ENCODE measurements at places on chromosomes 1 and 21.
A peak's percentile ranks its signal among the peaks of the same experiment; 100 is the strongest.

DNA sequence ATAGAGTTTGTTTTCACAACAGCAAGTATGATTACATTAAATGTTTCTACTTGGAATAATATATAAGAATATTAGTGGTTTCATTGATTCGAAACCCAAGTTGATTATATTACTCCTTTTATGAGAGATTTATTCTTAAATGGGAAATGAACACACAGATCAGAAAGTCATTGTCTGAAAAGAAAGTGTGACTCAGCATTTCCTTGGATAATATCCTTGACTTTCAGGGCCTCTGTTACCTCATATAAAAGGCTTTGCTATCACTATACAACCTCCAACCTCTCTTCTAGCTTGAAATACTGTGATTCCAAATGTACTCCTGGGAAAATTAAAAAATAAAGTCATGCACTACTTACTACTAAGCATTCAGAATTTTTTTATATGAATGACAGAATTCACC lies 295.3 kb upstream of the LYPLAL1 start:
- no peak for DNase-seq

DNA sequence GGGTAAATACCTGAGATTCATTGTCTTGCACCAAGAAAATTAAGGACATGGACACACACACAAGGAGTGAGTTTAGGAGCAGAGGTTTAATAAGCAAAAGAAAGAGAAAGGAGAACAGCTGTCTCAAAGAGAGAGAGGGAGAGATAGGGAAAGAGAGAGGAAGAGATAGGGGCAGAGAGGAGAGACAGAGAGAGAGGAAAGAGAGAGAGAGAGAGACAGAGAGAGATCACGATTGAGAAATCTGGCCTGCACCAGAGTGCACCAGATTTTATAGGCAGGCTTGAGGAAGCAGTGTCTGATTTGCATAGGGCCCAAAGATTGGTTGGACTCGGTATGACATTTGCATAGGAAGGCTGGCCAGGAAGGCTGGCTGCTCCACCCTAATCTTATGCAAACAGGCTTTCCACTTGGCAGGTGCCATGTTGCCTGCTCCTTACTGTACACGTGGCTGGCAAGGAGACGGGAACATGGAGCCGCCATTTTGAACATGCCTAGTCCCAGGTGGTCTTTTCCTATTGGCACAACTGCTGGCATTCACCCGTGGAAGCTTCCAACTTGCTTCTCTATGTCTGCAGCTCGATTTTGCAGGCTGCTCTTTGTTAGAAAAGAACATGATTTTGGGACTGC lies 419.9 kb downstream of the ZP4 start:
- no peak for DNase-seq

GRCh38 chr21:36835383-36835795 lies 131.1 kb downstream of the HLCS start:
- DNase-seq = no peak

DNA sequence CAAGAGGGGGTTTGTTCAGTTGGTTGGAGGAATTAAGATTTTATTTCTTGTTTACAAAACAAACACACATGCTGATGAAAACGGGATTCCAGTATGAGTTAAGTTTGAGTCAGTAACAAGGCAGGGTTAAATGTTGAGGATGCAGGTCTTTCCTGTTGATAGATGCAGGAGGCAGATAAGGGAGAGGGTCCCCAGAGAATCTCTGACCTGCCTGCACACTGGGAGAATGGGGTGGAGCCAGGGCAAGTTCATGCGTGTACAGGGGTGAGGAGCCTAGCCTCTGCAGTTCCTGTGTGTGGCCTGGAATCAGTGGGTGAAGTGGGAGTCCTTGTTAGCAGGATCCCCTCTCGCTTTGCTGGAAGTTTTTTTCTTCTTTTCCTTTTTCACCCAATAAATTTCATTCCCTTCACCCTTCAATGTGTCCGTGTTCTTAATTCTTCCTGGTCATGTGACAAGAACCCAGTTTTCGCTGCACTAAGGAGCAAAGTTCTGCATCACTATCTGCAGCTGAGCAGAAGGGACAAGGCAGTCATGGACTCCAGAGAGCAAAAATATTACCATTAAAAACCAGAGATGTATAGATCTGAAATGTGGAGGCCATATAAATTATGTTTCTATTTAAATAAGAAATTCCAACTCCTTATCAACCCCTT lies 69.9 kb upstream of the MARK1 start:
- DNase-seq = no peak

DNA sequence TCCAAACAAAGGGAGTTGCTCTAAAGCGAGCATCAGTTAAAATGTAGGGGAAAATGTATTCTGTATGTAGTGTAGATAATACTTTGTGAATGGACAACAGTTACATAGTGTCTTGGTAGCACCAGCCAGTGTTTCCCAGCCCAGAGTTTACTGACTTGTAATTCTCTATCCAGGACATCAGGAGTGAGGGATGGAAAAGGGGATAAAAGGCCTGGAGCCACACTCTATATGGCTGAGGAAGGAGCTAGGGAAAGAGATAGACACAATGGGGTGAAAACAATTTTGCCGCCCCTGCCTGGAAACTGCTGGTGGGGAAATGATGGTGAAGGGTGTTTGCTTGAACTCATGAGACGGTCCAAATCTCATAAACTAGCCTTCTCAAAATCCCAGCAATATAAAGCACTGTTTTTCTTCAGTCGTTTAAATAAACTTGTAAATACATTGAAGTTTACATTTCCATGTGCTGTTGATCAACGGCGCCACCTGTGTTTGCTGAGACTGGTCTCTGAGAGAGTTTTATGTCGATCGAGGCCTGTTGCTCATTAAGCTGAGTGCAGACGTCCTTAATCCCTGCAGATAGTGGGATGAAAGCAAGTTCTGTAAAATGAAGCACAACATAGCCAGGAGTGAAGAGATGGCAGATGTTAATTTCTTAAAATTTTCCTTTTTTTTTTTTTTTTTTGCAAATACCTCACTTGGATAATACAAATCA lies 27.9 kb upstream of the AGO1 start:
- no peak for DNase-seq

DNA sequence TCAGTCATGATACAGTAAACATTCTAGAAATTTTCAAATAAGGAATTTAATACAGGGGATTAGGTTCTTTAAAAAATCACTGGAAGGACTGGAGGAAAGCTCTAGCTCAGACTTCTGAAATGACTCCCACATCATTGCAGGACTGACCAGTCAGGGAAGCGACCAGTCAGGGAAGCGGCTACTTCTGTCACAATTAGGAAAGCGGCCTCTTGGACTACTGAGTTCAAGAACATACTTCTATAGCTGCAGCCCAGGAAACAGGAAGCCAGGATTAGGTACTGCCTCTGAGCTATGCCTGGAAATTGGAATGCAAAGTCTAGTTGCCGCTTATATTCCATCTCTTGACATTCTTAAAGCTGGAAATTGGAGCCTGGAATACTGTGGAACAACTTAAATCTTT lies 45.5 kb downstream of the USP25 start:
- DNase-seq = no peak

DNA sequence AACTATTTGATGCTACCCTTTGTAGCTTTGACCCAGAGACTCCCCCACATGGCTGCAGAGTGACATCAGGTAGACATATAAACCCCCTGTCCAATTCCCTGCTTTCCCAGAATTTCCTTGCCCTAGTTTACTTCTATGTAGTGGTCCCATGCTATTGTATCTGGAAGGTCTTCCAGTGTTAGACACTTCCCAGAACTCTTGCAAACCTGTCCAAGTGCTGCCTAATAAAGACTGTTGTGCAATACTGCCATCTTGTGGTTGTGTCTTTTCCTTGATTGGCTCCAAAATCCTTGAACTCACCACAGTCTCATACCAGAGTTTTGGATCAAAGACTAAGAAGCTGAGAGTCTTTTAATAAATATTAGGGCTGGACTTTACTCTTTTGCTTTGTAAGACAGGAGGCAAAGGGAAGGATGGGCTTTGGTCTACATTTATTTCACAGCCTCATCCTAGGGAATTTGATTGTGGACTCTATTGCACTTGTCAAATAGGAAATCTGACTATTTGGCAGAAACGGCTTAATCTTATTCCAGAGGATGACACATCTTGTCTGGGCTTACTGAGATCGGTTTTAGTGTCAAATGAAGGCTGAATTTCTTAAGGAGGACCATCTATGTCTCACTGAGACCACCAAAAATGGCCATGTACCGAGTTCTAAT lies 169.9 kb downstream of the LRRC7 start:
- peak; percentile 67 for DNase-seq

DNA sequence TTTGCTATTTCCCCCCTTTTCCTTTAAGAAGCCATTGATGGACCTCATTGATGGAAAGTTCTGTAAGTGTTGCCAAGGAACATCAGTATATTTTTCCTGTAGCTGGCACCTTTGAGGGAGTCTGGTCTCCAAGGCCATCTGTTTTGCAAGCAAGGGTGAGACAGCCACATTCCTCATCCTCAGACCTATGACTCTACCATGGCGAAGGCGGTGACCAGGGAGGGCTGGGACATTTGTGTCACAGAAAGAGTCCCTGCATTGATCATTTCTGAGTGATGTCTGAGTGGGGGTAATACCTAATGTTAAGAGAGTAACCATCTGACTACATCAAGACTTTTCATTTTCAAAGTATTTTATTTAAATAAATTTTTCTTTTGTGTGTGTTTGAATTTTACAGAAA lies 35.4 kb downstream of the KIAA0040 start:
- DNase-seq = no peak

DNA sequence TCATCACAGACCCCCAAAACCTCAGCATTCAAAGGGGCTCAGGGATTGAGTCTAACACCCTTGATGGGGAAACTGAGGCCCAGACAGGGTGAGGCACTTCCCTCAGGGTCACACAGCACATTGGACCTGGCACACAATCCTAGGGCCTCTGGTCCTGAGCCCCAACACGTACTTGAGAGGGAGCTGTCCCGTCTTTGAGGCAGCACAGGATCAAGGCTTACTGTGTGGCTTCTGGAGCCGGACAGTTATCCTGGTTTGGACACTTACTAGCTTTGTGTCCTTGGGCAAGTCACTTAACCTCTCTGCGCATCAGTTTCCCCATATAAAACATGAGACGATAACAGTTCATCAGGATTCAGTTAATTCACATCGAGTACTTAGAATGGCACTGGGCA lies 26.5 kb downstream of the RUNX3 start:
- DNase-seq = peak; percentile 8

DNA sequence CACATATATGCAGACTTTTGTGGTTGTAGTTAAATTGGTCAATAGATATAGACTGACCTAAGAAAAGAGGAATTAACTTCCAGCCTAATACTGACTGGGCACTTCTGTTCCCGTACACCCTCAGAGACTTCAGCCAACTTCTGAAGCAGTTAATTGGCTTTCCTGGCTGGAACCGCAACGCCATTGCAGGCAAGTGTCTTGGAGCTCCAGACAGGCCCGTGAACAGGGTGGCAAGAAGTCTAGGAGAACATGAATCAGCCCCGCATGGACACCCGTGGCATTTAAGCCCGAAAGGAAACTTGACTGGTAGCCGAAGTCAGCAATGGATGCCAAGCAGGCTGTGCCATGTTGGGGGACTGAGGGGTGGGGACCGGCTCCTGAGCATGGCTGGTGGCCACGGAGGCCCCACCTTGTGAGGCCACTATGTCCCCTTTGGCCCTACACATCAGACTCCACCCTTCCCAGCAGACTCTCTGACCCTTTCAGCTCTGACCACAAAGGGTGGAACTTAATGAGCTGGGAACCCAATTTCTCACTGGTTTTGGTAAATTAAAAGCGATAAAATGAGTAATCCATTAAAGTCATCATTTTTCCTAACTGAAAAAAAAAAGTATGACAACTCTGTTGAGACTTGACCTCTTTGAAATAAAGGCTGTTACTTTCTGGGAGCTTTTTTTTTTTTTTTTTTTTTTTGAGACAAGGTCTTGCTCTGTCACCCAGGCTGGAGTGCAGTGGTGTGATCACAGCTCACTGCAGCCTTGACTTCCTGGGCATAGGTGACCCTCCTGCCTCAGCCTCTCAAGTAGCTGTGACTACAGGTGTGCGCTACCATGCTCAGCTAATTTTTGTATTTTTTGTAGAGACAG lies 54.1 kb downstream of the RUNX1 start:
- no peak for DNase-seq

GRCh38 chr1:192939440-192939839 lies 119.7 kb downstream of the UCHL5 start:
- DNase-seq = no peak

DNA sequence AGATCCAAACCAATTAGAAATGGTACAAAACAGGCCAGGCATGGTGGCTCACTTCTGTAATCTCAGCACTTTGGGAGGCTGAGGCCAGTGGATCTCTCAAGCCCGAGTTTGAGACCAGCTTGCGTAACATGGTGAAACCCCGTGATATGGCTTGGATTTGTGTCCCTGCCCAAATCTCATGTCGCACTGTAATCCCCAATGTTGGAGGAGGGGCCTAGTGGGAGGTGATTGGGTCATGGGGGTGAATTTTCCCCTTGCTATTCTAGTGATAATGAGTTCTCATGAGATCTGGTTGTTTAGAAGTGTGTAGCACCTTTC lies 7.0 kb upstream of the VASH2 start:
- no peak for DNase-seq

GRCh38 chr1:221089803-221090202 lies 210.6 kb downstream of the HLX start:
- DNase-seq = no peak

- DNase-seq = peak; percentile 93
Measured at GRCh38 chr1:159015440-159015909, 5.8 kb downstream of the IFI16 start.

- no peak for DNase-seq
Measured at GRCh38 chr1:102687383-102687782, 420.9 kb downstream of the COL11A1 start.

GRCh38 chr1:23978805-23979204 lies 1.3 kb downstream of the SRSF10 start:
- no peak for DNase-seq

- DNase-seq = no peak
Measured at GRCh38 chr1:244840219-244840794, 4.8 kb downstream of the COX20 start.

GRCh38 chr1:40664167-40664537 lies 1.3 kb downstream of the RIMS3 start:
- DNase-seq = no peak

DNA sequence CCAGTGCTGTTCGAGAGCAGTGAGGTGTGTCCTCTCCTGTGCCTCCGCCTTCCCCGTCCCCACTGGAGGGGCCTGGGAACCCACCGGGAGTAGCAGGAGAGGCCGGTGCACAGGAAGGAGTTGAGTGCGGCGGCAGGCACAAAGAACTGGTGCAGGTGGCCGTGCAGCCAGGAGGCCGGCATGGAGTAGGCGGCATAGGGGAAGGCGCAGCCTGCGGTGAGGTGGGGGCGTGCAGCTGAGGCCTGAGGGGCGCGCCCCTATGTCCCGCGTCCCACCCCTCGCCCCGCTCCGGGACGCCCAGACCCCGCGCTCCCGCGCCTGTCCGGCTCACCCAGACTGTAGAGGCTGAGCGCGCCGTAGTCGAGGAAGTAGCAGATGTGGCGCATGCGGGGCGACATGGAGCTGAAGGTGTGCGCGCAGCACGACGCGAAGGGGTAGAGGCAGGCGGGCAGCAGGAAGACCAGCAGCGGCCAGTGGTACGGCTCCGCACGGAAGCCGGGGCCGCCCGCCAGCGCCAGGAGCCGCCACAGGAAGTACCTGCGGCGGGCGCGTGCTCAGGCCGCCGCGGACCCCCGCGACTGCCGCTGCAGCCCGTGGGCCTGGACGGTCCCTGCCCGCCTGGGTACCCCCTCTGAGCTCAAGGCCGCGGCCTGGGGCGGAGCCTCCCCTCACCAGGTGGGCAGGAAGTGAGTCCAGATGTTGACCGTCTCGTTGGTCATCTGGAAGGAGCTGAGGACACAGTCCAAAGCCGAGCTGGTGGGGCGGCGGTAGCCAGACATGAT lies 2.2 kb downstream of the PAQR6 start:
- DNase-seq = peak; percentile 75

GRCh38 chr1:154104433-154105082 lies 50.3 kb downstream of the NUP210L start:
- no peak for DNase-seq
